Fibroblast of skin of abdomen (primary cell): ENCODE measurements at places on chromosomes 6 and 20.

GRCh38 chr6:81789291-81789690, 36.8 kb upstream of the TENT5A start:
- DNase-seq = no peak

DNA sequence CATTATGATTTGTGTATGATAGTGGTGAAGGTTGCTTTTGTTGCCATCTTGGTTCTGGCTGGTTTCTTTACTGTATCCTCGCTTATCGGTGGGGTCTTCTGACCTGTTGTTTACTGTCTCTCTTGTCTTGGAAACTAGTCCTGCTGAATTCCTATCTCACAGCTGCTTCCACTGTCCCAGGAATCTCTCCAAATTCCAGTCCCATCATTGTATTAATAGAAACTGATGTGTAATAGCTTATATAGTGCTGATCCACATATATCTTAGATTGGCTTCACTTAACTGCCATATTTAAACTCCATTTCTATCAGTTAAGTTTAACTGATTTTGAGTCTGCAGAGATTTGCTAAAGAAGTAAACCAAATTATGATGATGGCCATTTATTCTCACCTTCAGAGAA, 5.9 kb downstream of the GTF2H5 start:
- DNase-seq = peak; percentile 48

DNA sequence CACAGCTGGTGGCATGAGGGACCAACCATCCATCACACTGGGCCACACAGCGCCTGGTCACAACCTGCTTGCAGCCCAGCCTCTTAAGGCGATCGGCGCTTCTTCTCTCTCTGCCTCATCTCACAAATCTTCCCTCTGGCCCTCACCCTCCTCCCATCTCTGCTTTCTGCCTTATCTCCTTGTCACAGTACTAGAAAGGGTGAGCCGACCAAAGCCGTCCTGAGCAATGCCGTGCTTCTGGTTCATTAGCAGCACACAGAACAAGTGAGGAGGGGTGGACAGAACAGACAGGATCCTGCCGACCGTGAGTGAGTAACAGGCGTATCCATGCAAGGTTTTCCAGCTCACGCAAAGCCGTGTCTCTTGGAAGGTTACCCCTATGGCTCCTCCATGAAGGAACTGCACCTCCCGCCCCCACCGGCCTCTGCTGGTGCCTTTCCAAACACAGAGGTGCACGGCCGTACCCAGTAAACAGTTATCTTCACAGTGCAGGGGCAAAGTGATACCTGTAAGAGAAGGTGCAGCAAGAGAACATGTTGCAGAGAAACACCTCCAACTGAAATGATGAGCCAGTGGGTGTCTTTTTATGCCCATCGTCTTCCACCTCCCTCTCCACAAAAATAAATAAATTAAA, 331.7 kb downstream of the FARS2 start:
- DNase-seq = no peak

DNA sequence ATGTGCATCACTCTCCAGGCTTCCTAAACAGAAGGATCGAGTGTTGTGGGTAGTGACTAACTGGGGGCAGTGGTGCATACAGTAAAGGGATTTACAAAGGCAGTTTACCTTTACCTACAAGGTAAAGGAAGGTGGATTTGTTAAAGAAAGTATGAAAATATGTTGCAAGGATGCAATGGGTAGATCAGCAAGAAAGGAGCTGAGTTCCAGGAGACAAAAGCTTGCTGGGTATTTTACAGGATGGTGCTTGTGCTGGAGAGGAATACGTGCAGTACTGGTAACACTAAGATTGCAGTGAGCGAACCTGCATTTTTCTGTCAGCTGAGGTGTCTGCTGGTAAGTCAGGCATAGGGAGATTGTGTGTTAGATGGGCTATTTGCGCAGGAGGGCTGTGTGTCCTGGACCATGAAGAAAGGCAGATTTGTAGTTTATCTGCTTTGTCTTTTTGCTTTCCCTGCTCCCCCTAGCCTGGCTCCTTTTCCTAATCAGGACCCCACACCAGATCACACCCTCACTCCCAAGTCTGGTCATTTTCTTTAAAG, 304.6 kb downstream of the THBS2 start:
- DNase-seq = no peak

DNA sequence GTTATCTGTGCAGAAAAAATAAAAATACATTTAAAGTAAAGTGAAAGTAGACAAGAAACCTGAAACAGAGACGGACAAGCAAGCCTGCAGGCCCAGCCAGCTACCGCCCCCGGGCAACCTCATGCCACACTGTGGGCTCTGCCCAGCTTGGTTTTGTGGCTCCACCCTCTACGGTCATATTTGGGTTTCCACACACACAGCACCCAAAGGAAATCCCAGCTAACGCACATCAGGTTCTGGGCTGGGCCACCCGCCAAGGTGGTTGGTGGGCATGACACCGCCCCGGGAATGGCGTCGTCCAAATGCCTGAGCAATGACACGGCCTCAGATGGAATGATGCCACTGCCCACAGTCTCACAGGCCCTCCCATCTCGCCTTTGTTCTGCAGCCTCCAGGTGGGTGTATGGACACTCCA, 22.9 kb downstream of the FAM110A start:
- DNase-seq = peak; percentile 54

- peak; percentile 6 for DNase-seq
These were observed 266.5 kb upstream of the CITED2 start for GRCh38 chr6:139640921-139641320.

DNA sequence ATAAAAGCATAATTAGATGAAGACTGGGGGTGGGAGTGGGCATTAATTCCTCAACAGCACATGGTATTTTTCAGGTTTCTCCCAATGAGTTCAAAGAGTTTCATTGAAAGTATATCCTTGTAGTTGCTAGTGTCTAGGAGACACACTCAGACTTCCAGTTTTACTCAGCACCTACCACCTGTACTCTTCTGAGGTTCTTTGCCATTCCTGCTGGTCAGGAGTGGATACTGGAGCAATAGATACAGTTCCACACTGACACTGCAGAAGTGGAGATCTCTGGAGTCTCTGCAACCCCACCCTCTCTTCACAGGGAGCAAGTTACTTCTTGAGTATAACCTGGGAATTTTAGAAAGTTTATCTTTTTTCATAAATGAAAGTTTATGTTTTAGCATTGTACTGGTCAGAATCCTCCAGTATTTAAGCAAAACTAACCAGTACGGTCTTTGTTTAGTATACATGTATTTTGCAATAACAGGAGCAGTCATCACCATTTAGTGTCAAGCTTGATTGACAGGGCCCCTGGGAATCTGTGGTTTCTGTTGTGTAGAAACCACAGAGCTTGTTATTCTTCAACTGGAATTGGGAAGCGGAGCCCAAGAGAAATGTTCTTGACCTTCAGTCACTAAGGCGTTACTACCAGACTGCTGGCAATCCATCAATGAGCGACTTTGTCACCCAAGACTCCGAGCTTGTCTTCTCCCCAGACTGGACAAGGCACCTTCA, 148.1 kb downstream of the ZDHHC14 start:
- DNase-seq = peak; percentile 47

GRCh38 chr20:47228654-47229053, 127.8 kb downstream of the ZMYND8 start:
- no peak for DNase-seq

DNA sequence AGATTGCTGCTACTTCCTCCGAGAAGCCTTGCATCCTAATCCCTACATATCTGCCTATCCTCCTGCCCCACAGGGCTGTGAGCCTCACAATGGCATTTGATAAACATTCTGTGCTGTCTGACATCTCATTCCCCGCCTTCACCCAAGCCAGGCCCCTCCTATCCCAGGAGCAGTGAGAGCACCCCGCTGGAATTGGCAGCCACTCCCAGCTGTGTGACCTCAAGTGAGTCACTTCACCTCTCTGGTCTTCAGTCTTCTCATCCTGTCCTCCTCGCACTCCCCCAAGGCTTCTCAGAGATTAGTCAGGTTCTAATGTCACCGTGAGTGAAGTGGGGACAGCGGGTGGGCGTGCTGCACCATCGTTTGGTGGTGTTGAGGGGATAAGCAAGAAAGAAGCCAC, 81.7 kb downstream of the CDH22 start:
- no peak for DNase-seq

- DNase-seq = no peak
These were observed 800 bp upstream of the DYNLT1 start for GRCh38 chr6:158645064-158646022.

GRCh38 chr6:82739303-82739702, 326.3 kb downstream of the UBE3D start:
- no peak for DNase-seq

- no peak for DNase-seq
These were observed 39.2 kb upstream of the CLDN20 start for GRCh38 chr6:155224618-155225017.
